ENCODE measurements at places on chromosomes 7 and 10.
A peak's percentile ranks its signal among the peaks of the same experiment; 100 is the strongest.

DNA sequence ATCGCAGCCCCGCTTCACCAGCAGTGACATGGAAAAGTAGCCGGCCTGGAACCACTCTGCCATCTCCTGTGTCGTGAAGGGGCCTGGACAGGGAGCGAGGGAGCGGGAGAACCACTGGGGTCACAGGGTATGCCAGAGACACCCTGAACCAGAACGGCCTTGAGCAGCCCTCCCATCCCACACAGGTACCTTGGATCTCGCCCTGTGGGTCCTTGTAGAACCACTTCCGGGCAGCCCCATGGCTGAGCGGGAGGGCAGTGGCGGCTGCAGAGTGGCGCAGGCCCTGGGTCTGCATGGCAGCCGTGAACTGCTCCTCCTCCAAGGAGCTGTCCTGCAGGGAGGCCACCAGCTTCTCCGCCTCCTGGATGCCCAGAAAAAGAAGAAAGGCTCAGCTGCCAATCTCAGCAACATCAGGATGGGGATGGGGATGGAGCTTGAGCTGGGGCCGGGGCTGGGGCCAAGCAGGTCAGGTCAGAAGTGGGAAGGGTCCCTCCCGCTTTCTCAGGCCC lies 9.5 kb downstream of the GIGYF1 start:
- no peak for DNase-seq

DNA sequence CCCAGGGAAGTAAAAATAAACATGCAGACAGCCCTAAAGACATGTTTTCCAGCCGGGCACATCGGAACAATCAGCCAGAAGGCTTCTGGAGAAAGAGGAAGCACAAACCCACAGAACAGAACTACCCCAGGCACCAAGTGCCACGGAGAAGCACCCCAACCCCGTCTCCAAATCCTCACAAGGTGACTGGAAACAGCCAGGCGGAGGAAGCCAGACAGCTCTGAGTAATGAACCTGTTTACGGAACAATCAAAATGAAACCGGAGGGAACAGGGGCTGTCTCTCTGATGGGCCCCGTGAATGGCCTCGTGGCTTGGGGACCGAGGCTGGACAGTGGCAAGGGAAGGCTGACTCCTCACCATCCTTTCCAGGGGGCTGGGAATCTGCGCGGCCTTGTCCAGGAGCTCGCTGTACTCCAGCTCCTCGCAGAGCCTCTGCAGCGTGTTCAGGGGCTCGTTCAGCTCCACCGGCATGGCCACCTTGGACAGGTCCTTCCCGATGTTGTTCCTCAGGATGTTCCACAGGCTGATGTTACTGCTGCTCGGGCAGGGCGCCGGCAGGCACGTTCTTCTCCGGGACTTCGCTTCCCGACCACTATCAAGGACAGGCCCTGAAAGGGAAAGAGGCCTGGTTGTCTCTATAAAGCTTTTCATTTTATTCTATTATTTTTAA lies 77.0 kb upstream of the GSDME start:
- DNase-seq: peak; percentile 55

GRCh38 chr7:106966121-106966520 lies 78.4 kb upstream of the PRKAR2B start:
- peak; percentile 24 for DNase-seq

GRCh38 chr7:108861071-108861470 lies 291.4 kb downstream of the DNAJB9 start:
- DNase-seq: no peak

DNA sequence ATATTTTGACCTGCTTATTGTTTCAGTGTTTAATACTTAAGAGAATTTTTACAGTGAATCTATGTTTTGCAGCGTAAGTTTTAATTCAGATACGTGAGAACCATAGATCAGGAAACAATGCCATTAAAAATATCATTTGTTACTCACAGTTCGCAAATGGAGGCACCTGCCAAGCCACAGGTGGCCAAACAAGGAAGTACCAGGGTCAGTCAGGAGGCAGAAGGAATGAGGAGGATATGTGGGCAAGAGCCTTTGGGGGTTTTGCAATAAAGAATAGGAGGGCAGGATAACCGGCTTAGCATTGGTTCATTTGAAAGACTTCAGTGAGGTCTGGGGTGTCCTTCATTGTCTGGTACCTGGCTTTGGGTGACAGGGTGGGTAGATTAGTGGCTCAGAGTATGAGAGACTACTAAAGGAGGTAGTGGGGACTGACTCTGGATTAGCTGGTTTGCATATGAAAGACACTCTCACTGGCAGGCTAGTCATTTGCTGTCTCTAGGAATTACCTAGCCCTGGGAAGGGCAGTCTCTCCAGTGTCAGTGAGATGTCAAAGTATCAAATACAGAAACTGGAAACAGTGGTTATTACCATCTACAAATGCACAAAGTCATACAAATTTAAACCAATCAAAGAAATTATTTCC lies 132.2 kb upstream of the CAV2 start:
- no peak for DNase-seq

Data from Karpas-422 (cell line).